B cell (primary cell): ENCODE measurements at places on chromosomes 11 and 22. TPM values are rescaled to one million over a fixed set of nuclear protein-coding genes. Genes with fewer than 3 reads are reported as not detected.

GRCh38 chr11:66227700-66228099 is 40.7 kb upstream of the RAB1B start:
- H3K36me3 ChIP-seq = peaks cover 3% of the 10 kb centered on the region
- H3K4me3 ChIP-seq = no peak overlapping the region
- H3K27me3 ChIP-seq = no peaks in the 10 kb centered on the region
- no peak for DNase-seq
- H3K4me1 ChIP-seq = no peaks in the 10 kb centered on the region
- H3K27ac ChIP-seq = no peak overlapping the region

- no peaks in the 10 kb centered on the region for H3K27me3 ChIP-seq
- H3K27ac ChIP-seq = no peak overlapping the region
- H3K36me3 ChIP-seq = no peaks in the 10 kb centered on the region
- H3K4me1 ChIP-seq = no peaks in the 10 kb centered on the region
These were observed 482.8 kb downstream of the SOX6 start for GRCh38 chr11:15873501-15873900.

DNA sequence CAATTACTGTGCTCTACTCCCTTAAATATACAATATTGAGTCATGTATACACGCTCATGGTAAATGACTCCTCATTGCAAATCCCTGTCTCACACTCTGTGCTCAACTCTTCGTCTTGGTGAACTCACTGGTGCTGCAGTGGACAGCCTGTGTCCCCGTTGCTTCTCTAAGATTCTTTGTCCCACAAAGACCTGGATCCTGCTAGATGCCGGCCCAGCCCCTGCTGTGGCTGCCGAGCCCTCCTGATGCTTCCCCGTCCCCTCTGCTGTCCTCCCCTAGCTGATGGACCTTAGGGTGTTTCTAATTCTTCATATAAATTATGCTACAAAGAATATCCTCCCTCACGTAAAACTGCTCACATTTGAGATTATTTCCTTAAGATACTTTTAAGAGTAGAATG is 5.5 kb downstream of the APOL2 start:
- no peaks in the 10 kb centered on the region for H3K36me3 ChIP-seq
- no peaks in the 10 kb centered on the region for H3K27me3 ChIP-seq
- no peak overlapping the region for H3K4me3 ChIP-seq
- no peak overlapping the region for H3K27ac ChIP-seq

DNA sequence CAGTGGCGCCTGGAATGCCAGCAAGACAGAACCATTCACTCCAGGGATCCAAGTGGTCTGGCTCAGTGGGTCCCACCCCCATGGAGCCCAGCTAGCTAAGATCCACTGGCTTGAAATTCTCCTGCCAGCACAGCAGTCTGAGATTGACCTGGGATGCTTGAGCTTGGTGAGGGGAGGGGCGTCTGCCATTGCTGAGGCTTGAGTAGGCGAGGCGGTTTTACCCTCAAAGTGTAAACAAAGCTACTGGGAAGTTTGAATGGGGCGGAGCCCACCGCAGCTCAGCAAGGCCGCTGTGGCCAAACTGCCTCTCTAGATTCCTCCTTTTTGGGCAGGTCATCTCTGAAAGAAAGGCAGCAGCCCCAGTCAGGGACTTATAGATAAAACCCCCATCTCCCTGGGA is 125.7 kb upstream of the DDI1 start:
- H3K27ac ChIP-seq = no peak overlapping the region
- no peaks in the 10 kb centered on the region for H3K27me3 ChIP-seq
- no peaks in the 10 kb centered on the region for H3K36me3 ChIP-seq
- no peak for DNase-seq
- H3K4me1 ChIP-seq = peaks cover 22% of the 10 kb centered on the region
- no peak overlapping the region for H3K4me3 ChIP-seq

ACTN3 gene
- polyA plus RNA-seq = 0.22 and 0.26 TPM in 2 replicates

GRCh38 chr11:12653729-12654128 is 20.5 kb upstream of the TEAD1 start:
- H3K36me3 ChIP-seq = no peaks in the 10 kb centered on the region
- no peaks in the 10 kb centered on the region for H3K27me3 ChIP-seq
- H3K4me3 ChIP-seq = no peak overlapping the region
- H3K4me1 ChIP-seq = no peaks in the 10 kb centered on the region
- DNase-seq = no peak
- H3K27ac ChIP-seq = no peak overlapping the region

GRCh38 chr11:8292351-8292750 is 28.7 kb upstream of the LMO1 start:
- no peak overlapping the region for H3K27ac ChIP-seq
- no peak overlapping the region for H3K4me3 ChIP-seq
- H3K27me3 ChIP-seq = no peaks in the 10 kb centered on the region
- DNase-seq = no peak
- no peaks in the 10 kb centered on the region for H3K4me1 ChIP-seq

DNA sequence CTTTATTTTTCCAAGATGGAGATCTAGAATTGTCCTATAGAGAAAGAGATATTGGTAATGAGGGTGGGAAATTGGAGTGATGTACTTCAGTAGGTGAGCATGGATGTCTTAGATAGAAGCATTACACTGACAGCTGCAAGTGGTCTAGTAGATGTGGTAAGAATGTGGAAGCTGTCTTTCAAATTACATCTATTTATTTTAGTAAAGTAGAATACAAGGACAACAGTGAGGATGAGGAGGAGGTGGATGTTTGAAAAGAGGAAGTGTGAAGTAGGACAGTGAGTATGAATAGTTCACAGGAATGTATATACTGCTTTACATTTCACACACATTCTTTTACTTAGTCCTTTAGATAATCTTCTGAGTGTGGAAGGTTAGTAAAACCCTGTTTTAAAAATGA is 64.2 kb downstream of the HIPK3 start:
- H3K36me3 ChIP-seq = no peaks in the 10 kb centered on the region
- H3K27ac ChIP-seq = no peak overlapping the region
- H3K27me3 ChIP-seq = no peaks in the 10 kb centered on the region
- H3K4me3 ChIP-seq = no peak overlapping the region

MPZL2 gene
- polyA plus RNA-seq = 0.10 TPM in 1 of 2 replicates, not detected in the other

DNA sequence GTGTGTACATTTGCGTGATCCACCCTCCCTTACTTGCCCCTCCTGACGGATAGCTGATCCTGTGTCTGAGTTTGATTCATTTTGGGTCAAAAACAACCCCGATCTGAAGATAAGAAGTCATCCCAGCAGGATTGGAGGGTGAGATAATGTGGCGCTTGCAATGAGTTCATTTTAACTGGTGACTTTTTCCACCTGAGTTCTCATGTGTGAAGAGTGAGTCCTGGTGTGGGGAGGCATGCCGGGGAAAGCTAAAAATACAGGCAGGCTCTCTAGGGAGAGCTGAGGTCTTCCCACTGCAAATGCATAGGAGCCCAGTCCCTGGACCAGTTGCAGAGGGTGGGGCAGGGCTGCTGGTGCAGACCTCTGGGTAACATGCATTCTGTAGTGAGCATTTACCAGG is 35.7 kb upstream of the ELF5 start:
- H3K27ac ChIP-seq = no peak overlapping the region
- no peaks in the 10 kb centered on the region for H3K36me3 ChIP-seq
- H3K27me3 ChIP-seq = no peaks in the 10 kb centered on the region
- no peak overlapping the region for H3K4me3 ChIP-seq
- H3K4me1 ChIP-seq = no peaks in the 10 kb centered on the region

DKK3 gene
- 0.33 TPM in 1 of 2 replicates, not detected in the other for polyA plus RNA-seq

GRCh38 chr11:61345954-61346843 is 13.2 kb downstream of the TKFC start:
- H3K4me1 ChIP-seq = no peaks in the 10 kb centered on the region
- H3K36me3 ChIP-seq = no peaks in the 10 kb centered on the region
- H3K27me3 ChIP-seq = no peaks in the 10 kb centered on the region
- no peak overlapping the region for H3K27ac ChIP-seq
- DNase-seq = no peak

- no peak overlapping the region for H3K4me3 ChIP-seq
- no peaks in the 10 kb centered on the region for H3K36me3 ChIP-seq
- H3K4me1 ChIP-seq = no peaks in the 10 kb centered on the region
- H3K27me3 ChIP-seq = no peaks in the 10 kb centered on the region
- DNase-seq = no peak
- H3K27ac ChIP-seq = no peak overlapping the region
These were observed 38.6 kb upstream of the LRRC32 start for GRCh38 chr11:76708972-76709660.

DNA sequence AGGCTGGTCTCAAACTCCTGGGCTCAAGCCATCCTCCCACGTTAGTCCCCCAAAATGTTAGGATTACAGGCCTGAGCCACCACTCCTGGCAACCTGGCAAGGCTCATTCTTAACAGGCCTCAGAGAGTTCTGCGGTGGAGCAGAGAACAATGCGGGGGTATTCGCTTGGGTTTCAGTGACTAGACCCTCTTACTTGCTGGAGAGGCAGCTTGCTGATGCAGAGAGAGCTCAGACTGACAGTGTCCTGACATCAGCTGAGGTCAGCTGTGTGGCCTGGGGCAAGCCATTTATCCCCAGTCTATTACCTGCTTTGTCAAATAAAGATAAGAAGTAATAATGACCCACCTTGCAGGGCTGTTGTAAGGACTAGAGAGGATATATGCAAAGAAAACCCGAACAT is 40.3 kb upstream of the DMC1 start:
- no peak for DNase-seq
- H3K4me3 ChIP-seq = no peak overlapping the region
- no peaks in the 10 kb centered on the region for H3K27me3 ChIP-seq
- no peak overlapping the region for H3K27ac ChIP-seq
- no peaks in the 10 kb centered on the region for H3K4me1 ChIP-seq
- H3K36me3 ChIP-seq = no peaks in the 10 kb centered on the region

- no peak overlapping the region for H3K4me3 ChIP-seq
- H3K27ac ChIP-seq = no peak overlapping the region
- no peaks in the 10 kb centered on the region for H3K36me3 ChIP-seq
- H3K27me3 ChIP-seq = no peaks in the 10 kb centered on the region
- no peaks in the 10 kb centered on the region for H3K4me1 ChIP-seq
- no peak for DNase-seq
These were observed 52.4 kb downstream of the DSCAML1 start for GRCh38 chr11:117744471-117745150.

CHCHD10 gene
- 67.1 and 124 TPM in 2 replicates for polyA plus RNA-seq

- peaks cover 10% of the 10 kb centered on the region for H3K27me3 ChIP-seq
- peaks cover 34% of the 10 kb centered on the region for H3K4me1 ChIP-seq
- H3K4me3 ChIP-seq = peak overlapping the region; percentile 62
- H3K27ac ChIP-seq = no peak overlapping the region
- no peak for DNase-seq
These were observed 459 bp upstream of the NCR3LG1 start for GRCh38 chr11:17351172-17351509.

PRR33 gene
- polyA plus RNA-seq = not detected in 2 replicates

DCHS1 gene
- 0.31 and 0.79 TPM in 2 replicates for polyA plus RNA-seq

DNA sequence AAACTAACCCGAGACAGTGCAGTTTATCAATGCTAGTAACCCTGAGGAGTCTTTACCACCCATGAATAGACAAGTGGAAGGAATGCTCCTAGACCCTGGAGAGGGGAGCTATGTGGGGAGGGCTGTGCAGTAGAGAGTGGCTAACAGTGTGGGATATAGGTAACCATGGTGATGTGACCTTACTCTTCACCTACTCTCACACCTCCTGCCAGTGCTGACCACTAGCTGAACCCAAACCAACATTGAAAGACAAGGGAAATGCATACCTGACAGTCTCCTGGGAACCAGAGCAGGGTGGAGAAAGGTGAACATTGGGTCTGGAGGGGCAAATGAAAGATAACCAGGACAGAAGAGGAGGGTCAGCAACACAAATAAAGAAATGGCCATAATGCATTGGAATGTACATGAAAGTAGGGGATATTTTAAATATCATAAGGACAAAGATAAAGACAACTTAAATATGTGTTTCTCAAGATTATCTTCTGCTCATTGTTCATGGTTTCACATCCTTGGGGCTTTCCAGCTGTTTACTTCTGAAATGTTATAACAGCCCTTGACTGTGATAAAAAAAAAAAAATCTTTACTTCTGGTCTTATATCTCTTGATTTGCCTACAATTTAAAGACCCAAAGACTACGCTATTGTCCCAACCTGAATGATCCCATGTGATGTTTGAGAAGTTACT is 983.3 kb upstream of the TENM4 start:
- no peak overlapping the region for H3K4me3 ChIP-seq
- no peaks in the 10 kb centered on the region for H3K36me3 ChIP-seq
- H3K27ac ChIP-seq = no peak overlapping the region
- no peaks in the 10 kb centered on the region for H3K4me1 ChIP-seq
- H3K27me3 ChIP-seq = no peaks in the 10 kb centered on the region

- H3K4me3 ChIP-seq = no peak overlapping the region
- peaks cover under 1% of the 10 kb centered on the region for H3K27me3 ChIP-seq
These were observed 40.8 kb downstream of the DHCR7 start for GRCh38 chr11:71407356-71407755.

DNA sequence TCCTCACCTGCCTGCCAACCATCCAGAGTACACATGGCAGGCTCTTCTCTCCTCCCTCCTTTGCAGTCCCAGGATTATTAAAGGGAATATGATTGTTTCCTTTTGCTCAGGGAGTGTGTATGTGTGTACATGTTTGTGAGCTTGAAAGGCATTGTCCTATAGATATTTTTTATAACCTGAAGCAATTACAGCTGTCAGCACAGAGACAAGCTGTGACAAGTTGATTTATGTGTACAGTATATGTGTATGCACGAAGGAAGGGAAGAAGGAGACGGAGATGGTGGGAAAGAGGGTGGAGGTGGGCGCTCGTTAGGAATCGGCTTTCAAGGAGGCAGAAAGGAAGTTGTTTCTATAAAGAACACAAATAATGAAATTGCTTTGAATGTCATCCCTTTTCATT is 537.0 kb downstream of the NTM start:
- H3K27me3 ChIP-seq = peaks cover 21% of the 10 kb centered on the region
- H3K36me3 ChIP-seq = no peaks in the 10 kb centered on the region
- DNase-seq = no peak

GRCh38 chr11:36492724-36493304 is 17.3 kb downstream of the TRAF6 start:
- H3K4me1 ChIP-seq = peaks cover 8% of the 10 kb centered on the region
- peak; percentile 74 for DNase-seq
- H3K27me3 ChIP-seq = no peaks in the 10 kb centered on the region
- H3K36me3 ChIP-seq = peaks cover 60% of the 10 kb centered on the region
- H3K4me3 ChIP-seq = no peak overlapping the region

CDCA5 gene
- 1.1 and 1.3 TPM in 2 replicates for polyA plus RNA-seq

CDHR5 gene
- polyA plus RNA-seq = 0.04 and 0.09 TPM in 2 replicates

DNA sequence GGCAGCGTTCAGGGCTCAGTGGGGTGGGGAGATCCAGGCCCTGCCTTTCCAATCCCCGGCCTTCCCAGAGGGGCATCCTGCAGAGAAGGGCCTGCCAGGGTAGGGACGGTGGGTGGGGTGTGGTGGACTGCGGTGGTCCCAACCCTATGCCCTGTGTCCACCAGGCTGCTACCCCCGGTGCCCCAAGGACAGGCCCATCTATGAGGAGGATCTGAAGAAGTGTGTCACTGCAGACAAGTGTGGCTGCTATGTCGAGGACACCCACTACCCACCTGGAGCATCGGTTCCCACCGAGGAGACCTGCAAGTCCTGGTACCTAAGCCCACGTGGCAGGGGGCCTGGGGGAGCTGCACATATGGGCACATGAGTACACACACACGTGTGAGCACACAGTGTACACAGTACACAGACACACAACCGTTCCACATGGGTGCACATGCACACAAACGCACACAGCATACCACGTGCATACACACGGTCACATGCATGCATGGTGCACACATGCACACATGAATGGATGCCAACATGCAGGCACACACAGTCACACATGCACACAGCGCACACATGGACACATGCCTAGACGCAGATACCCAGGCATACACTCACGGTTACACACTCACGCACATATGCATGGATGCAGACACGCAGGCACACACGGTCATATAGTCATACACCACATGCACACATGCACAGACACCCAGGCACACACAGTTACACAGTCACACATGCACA is 16.1 kb downstream of the MUC2 start:
- no peak overlapping the region for H3K27ac ChIP-seq
- H3K27me3 ChIP-seq = no peaks in the 10 kb centered on the region
- H3K36me3 ChIP-seq = no peaks in the 10 kb centered on the region
- no peak for DNase-seq
- H3K4me3 ChIP-seq = no peak overlapping the region
- no peaks in the 10 kb centered on the region for H3K4me1 ChIP-seq

CSKMT gene
- 21.3 and 39.0 TPM in 2 replicates for polyA plus RNA-seq
